Foreskin keratinocyte (primary cell): ENCODE measurements at places on chromosomes 6 and 20. TPM values are rescaled to one million over a fixed set of nuclear protein-coding genes. Genes with fewer than 3 reads are reported as not detected.

TPD52L2 gene
- 128 and 133 TPM in 2 replicates for polyA plus RNA-seq

SLC17A9 gene
- 0.29 and 0.33 TPM in 2 replicates for polyA plus RNA-seq

CD109 gene
- 7.8 and 10.2 TPM in 2 replicates for polyA plus RNA-seq

FAM210B gene
- 14.7 and 19.1 TPM in 2 replicates for polyA plus RNA-seq

CBLN4 gene
- polyA plus RNA-seq: not detected in 2 replicates

GID8 gene
- polyA plus RNA-seq: 16.2 and 18.2 TPM in 2 replicates

MBOAT1 gene
- 2.0 and 2.3 TPM in 2 replicates for polyA plus RNA-seq
